ENCODE measurements at places on chromosomes 3 and 15. TPM values are rescaled to one million over a fixed set of nuclear protein-coding genes. Genes with fewer than 3 reads are reported as not detected.
A peak's percentile ranks its signal among the peaks of the same experiment; 100 is the strongest.

SEMA3G gene
- total RNA-seq: 1.5 TPM

CDCP1 gene
- total RNA-seq: 23.3 TPM

DNA sequence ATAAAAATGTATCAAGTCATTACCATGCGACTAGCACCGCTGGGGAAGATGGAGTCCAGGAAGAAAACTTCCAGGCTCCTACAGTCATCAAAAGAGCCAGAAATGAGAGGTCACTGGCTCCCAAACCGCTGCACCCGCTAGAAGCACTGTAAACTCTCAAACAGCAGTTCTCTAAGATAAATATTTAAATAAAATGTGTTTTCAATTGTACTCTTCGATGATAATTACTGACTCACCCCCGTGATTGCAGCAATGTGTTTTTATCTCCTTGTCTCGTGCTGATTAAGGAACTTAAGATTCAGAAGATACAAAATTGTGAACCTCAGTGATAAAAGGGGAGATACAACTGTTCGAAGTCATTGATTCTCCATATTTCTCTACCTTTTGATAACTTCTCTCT, 45.8 kb upstream of the FOXP1 start:
- no peak for DNase-seq

GRCh38 chr3:14482271-14482721, 57.8 kb downstream of the GRIP2 start:
- DNase-seq: no peak

- no peak for DNase-seq
These were observed at the start of gene TYRO3 for GRCh38 chr15:41558400-41559238. TSS of gene TYRO3 (plus strand) at chr15:41559212. CDS start at chr15:41559258, 46 bp downstream.

DNA sequence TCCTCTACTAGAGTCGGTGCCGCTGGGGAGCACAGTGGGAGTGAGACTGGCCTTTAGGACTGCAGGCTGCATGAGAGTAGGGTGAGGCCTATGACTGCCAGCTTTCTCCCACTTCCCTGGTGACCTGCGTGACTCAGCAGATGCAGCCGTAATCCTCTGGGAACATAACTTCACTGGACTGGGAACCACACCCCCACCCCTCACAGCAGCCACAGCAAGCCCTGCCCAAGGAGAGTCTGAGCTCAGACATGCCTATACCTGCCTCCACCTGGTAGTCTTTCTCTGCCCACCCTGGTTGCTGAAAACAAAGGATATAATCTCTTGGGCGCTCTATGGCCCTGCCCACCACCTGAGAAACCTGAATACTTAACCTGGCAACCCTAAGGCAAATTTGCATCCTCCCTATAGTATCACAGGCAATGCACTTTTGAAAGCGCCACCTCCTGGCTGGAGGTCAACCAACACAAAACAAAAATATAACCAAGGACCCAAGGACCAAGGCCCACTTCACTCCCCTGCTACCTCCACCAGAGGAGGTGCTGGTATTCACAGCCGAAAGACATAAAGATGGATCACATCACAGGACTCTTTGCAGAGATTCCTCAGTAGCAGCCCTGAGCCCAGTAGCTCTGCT, 308.9 kb downstream of the CTNNB1 start:
- no peak for DNase-seq

- no peak for DNase-seq
These were observed 15.4 kb downstream of the SCN5A start for GRCh38 chr3:38634111-38634510.

DNA sequence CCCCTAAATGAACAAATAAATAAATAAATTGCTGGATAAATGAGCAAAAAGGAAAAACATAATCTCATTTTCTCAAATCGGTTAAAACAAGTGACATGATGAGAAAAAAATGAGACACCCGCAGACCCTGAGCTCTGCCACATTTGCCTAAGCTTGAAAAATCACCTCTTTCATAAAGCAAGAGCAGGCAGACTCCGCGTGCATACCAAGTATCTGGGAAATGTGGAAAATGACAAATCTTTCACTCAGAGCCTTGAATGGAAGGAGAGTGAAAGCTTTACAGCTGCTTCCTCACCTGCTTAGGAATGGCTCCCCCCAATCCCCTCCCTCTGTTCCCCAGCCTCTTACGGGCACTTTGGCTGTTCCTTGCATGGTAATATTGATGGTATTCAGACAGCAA, 355.5 kb upstream of the SUCLG2 start:
- DNase-seq: no peak

DNA sequence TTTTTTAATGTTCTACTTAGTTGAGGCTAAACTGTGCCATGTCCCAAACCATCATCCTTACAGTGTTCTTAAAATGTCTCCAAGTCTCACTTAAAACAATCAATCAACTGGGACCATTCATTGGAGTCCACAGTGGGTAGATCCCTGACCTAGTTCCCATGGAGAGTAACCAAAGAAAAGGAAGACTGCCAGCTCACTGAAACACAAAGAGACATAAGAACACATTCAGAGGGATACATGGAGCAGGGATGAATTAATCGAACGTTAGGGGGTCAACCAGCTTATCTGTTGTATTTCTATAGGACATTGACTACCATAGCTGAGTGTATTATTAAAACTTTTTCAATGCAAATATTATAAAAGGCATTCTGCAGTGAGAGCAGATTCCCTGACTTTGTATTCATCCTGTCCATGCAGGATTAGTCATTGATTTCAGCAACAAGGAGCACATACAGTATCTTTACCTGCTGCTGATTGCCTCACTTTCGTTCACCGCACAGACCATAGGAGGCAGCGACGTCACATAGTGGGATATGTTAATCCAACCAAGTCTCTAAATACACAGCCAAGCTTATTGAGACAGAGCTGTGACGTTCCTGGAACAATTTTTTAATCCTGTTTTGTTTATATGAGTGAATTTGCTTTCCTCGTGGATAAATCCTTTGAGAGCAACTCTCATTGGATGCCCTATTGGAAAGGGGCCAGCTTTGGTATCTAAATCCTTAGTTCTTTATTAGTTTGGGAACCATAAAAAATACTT, 364.9 kb upstream of the RBMS3 start:
- peak; percentile 10 for DNase-seq

GRCh38 chr3:194973366-194974000, 287.8 kb downstream of the FAM43A start:
- peak; percentile 35 for DNase-seq

WNT7A gene
- not detected for total RNA-seq

RFTN1 gene
- total RNA-seq: 4.9 TPM

GRCh38 chr15:96331144-96331944, 844 bp downstream of the NR2F2 start:
- DNase-seq: no peak

PIK3CA gene
- 14.1 TPM for total RNA-seq

BFSP2 gene
- not detected for total RNA-seq

ARPIN gene
- total RNA-seq: 3.1 TPM

DNA sequence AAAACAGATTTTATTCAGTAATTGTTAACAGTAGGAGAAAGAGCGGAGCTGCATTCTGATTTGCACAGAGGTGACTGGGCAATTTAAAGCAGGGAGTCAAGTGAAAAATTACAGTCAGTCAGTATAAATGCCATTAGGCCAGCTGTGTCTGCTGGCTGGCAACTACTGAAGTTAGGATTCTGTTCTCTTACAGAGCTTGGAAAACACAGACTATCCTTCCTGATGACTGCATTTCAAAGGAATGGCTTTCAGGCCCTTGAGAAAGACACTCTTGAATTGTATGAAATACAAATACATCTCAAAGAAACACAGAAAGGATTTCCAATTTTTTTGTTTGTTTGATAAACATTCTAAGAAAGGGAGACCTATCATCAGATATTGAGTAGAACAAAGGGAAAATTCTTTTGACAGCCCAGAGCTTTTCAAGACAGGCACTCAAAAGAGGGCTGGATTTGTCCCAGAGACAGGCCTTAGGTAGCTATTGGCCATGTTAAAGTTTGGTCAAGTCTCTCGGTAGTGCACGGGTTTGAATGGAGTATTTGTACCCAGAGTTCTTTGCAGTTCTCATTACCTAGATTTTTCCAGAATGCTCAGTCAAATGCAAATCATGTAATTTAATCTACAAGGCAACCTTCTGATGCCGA, 551.2 kb upstream of the CCDC54 start:
- no peak for DNase-seq

GRCh38 chr3:56655709-56656108, 27.4 kb downstream of the TASOR start:
- DNase-seq: no peak

DNA sequence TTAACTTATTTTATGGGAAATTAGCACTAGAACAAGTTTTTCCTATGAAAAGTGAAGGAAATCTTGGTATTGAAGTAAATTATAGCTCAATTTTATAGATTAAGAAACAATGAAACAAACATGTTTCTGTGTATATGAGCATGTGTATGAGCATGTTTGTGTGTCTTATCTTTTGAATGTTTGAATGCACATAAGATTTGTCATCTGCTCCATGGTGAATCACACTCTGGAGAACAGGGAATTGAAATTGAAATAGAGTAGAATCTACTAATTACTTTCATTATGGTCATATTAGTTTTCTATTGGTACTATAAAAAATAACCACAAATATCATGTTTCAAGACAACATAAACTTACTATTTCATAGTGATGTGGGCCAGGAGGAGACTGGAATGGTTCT, 646.6 kb downstream of the OTOL1 start:
- no peak for DNase-seq

DNA sequence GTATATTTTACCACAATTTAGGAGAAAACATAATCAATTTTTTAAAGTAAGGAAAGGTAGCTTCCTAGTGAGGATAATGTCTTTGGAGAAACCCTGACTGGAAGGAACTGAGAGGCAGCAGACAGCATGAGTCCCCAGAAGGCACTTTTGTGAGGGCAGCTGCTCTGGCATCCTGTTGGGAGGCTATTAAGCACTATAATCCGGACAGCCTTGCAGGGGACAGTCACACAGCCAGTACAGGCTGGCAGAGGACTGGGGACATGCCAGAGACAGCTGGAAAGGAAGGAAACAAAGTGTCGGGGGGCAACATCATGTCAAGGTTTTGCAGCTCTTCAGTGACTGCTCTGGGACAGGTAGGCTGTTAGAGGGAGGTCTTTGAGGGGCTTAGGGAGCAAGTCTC, 15.7 kb downstream of the ACAN start:
- DNase-seq: no peak

Data from H1 (cell line).